ENCODE measurements at places on chromosomes 11 and 22.

GRCh38 chr22:47287516-47287915, 525.1 kb downstream of the TBC1D22A start:
- no peak for DNase-seq

DNA sequence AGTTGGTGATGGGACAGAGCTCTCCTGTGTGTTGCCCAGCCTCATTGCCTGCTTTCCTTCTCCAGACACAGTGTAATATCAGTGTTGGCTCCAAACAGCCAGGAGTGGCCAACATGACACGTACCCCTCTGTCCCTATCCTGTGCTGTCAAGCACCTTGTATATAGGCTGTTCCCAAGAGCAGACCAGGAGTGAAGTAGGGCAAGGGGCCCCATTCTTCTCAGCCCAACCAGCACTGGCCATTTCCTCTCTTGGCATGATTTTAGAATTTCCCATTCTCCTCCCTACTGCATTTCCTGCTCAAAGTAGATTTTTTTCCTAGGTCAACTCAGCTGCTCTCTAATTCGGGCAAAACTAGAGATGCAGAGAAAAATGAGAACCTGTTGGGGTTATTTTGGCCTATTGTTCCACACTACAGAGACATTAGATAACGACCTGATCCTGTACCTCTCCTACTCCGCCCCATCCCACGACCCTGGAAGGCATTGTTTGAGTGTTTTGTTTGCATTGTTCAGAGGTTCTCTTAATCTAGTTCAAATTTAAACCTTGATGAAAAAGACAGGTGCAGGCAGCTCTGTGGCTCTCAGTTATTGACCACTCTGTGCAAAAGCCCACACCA, 95.6 kb downstream of the RASSF10 start:
- DNase-seq: no peak

DNA sequence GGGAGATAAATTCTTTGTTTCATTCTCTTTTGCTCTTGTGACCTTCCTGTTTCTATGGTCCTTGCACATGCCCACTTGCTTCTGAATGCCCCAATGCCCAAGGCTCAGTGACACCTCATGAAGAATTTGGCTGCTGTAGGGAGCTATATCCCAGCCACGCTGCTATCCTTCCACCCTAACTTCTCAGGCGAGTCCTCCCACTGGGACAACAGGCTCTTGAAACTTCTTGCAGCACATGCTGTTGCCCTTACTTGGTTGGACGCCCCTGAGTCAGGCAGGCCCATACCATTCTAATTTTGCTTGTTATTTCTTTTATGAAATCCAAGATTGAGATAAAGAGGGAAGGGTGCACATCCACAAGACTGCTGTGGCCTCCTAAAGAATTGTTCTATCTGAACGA, 57.6 kb upstream of the BLID start:
- DNase-seq: no peak

DNA sequence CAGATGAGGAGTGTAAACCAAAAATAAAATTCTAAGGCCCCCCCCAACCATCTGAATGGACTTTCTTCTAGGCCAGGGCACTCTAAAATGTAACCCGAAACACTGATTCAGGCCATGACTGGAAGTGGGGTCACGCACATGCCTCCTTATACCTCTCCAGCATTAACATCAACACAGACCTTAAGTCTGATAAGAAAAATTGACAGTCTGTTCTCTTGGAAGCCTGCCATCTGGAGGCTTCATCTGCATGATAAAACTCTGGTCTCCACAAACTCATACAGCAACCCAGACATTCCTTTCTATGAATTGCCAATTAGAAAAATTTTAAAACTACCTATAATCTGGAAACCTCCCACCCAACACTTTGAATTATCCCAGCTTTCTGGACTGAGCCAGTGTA, 3.9 kb upstream of the SERGEF start:
- no peak for DNase-seq

DNA sequence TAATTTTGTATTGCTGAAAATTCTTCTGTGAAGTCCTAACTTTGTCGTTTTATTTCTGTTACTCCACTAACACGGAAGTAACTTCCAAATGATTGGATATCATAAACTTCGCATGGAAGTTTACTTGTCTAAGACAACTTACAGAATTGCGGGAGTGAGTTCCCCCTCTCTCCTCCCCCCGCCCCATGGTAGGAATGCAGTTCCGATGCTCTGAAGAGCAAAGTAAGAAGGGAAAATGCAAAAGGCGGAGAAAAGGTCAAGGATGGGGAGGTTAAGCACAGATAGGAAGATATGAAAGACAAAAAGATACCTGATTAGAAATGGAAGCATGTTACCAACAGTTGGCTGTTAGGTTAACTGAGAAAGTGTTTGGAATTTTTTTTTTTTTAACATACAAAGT, 1.3 kb downstream of the EIF3M start:
- no peak for DNase-seq

DNA sequence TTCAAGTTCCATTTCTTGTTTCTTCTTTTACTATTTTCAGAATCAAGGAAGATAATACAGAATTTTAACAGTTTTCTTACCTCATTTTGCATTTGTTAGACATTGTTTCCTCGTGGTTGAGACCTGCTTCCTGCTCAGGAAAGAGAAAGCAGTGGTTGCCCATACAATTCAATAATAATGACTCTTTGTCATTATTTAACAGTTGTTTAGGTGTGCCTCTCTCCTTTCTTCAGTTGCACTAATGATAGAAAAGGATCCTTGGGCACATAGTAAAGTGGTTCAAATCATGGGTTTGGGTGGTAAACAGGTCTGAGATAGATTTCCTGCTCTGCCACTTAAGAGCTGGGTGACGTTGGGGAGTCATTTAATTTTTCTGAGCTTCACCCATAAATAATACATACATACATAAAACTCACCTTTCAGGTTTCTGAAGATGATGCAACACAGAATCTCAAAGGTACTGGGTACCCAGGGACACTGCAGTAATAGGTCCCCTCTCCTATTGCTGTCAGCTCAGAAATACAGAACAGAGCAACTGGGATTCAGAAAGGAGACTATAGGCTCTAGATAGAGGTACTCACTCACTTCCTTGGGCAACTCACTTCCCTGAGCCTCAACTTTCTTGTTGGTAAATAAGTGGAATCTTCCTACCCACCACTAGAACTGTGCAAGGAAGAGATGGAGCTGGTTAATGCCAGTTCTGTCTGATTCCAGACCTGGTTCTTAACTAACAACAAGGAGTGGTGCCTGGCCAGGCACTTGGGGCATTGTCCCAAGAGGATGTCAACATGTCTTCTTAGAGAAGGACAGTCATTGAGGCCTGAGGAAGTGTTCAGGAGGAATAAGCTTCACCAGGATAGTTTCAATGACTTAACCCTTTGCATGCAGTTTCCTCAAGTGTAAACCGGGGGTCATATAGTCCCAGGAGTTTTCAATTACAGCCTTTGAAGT, 34.9 kb downstream of the CD44 start:
- no peak for DNase-seq

Data from HCEC 1CT (cell line).